ENCODE measurements at places on chromosomes 6 and 20.

DNA sequence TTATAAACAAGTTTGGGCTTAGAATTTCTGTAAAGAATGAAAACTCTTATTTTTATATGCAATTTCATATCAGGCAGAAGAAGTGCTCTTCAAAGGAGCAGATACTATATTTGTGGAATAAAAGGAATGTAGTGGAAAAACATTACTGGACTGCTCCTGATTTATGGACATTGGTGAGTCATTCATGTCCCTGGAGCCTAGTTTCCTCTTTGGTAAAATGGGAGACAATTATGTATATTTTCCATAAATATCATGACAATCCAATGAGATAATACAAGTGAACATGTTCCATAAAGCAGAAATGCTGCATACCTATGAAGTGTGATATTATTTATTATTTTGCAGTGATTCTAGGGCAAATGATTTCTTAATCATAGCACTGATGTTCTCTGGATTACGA lies 445.8 kb upstream of the CITED2 start:
- no peak for DNase-seq

- DNase-seq = no peak
Measured at GRCh38 chr6:46719099-46719498, 16.1 kb downstream of the PLA2G7 start.

- no peak for DNase-seq
Measured at GRCh38 chr20:44959638-44960102, 527 bp downstream of the TOMM34 start.

GRCh38 chr20:38427655-38428023 lies 7.5 kb downstream of the SNHG17 start:
- DNase-seq = no peak

DNA sequence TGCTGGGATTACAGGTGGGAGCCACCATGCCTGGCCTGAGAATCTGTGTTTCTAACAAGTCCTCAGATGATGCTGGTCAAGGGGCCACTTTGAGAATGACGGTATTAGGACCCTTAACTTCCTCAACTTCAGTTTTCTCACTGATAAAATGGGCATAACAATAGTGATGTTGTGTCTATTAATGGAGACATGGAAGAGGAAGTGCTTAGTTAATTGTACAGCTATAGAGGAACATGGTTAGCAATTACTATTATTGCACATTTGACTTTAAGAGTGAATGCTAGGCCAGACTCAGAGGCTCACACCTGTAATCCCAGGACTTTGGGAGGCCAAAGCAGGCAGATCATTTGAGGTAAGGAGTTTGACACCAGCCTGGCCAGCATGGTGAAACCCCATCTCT lies 12.7 kb downstream of the DPPA5 start:
- DNase-seq = no peak

- no peak for DNase-seq
Measured at GRCh38 chr20:47120346-47120936, 225.8 kb downstream of the EYA2 start.

- DNase-seq = no peak
Measured at GRCh38 chr20:58081846-58082245, 146.6 kb downstream of the ANKRD60 start.

DNA sequence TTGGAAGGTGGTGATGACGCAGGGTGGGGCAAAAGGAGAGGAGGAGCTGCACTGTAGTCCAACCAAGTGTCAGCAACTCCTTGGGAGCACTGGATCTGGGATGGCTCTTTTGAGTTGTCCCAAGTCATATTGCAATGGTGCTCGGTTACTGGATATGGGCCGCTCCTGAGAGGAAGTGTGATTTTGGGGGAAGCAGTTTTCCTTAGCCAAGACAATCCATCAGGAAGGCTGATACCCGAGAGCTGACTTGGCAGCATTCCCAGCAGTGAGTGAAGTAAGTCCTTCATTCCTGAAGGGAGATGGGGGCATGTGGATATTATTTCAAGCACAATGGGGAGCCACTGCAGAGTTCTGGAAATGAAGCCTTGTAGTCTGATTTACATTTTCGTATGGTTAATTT lies 354.1 kb downstream of the RFPL4B start:
- DNase-seq = no peak

- no peak for DNase-seq
Measured at GRCh38 chr6:89116702-89117101, 1.2 kb downstream of the SRSF12 start.

DNA sequence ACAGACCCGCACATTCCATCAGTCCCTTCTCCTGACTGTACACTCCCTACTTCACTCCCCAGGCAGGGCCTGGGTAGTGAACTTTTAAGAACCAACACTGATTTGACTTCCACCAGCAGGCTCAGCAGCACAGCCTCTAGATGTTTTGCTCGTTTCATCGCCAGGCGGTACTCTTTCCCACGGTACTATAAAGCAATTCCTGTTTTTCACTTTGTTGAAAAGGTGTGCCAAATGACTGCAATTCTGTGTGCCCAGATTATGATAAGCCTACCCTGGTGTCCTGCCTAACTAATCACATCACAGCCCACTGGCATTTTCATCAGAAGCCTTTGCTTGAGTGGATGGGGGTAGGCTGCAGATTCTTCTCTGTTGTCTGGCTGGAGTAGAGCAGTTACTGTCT lies 12.9 kb upstream of the WTAP start:
- no peak for DNase-seq

DNA sequence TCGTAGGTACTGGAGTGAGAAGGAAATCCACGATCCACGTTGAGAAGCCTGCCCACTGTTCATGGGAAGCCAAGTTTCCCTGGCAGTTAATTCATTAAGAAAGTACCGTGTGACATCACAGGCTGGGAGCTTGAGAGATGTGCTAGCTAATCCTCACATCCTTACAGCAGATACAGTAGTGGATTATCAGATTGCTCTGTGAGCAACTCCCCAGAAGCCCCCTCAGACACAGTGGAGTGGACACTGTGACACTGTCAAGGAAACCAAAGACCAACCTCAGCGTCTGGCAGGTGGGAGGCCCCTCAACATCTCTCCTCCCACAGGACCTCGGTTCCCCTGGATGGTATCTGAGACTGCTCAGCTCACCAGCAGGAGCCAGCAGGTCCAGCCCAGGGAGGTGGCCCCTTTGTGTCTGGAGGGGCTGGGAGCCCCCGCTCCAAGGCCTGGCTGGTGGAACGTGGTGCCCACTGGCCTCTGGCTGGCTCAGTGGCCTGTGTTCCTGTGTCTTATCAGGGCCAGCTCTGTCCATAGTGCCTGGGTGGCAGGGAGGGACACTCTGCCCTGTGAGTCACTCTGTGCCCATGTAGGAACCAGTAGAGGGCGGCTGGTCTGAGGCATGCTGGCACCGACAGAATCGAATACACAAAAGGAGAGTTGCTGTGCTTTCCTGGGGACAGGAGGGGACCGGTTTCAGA lies 7.2 kb downstream of the PYGB start:
- DNase-seq = no peak

- DNase-seq = no peak
Measured at GRCh38 chr20:63404129-63405085, 43.3 kb upstream of the CHRNA4 start.

DNA sequence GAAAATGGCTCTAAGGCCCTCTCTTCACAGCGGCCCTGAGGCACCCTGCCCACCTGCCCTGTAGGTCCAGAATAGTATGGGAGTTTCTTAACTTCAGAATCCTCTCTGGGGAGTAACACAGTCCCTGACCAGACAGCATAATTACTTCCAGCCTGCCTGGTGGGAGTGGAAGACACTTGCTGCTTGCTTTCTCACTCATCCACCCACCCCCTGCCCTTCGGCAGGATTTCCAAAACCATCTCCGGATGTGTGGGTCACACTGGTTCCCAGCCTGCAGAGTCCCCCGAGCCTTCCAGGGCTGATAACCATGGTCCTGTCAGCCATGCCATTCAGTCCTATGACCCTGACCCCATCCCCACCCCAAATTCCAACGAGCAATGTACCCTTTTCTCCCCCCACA lies 5.4 kb downstream of the SLC29A1 start:
- no peak for DNase-seq

DNA sequence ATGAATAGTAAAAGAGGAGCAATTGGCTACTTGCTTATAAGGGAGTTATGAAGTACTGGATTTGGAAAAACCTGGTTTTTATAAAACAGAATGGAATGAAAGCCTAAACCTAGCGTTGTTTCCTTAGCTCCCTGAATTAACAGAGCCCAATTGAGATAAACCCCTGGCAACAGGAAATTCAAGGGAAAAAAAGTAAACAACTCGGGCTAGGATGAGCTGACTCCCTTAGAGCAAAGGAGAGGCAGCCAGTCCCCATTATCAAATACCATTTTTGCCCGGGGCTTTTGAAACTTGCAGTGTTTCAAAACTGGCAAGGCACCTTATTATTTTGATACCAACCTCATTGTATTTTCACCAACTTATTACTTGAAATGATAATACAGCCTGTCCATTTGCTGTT lies 587.5 kb downstream of the CD109 start:
- DNase-seq = no peak

GRCh38 chr6:108803982-108804490 lies 44.2 kb upstream of the ARMC2 start:
- no peak for DNase-seq

DNA sequence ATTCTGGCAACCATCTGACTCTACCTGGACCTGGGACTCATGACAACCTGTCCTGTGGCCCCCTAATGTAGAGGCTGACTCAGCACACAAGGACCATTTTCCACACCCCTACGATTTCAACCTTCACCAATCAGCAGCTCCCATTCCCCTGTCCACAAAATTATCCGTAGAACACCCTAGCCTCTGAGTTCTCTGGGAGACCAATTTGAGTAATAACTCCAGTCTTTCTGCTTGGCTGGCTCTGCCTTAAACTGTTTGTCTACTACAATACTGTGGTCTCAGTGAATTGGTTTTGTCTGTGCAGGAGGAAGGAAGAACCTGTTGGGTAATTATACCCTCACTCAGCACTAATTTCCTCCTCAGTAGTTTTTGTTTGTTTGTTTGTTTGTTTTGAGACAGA lies 99.3 kb upstream of the MRPS10 start:
- DNase-seq = no peak

DNA sequence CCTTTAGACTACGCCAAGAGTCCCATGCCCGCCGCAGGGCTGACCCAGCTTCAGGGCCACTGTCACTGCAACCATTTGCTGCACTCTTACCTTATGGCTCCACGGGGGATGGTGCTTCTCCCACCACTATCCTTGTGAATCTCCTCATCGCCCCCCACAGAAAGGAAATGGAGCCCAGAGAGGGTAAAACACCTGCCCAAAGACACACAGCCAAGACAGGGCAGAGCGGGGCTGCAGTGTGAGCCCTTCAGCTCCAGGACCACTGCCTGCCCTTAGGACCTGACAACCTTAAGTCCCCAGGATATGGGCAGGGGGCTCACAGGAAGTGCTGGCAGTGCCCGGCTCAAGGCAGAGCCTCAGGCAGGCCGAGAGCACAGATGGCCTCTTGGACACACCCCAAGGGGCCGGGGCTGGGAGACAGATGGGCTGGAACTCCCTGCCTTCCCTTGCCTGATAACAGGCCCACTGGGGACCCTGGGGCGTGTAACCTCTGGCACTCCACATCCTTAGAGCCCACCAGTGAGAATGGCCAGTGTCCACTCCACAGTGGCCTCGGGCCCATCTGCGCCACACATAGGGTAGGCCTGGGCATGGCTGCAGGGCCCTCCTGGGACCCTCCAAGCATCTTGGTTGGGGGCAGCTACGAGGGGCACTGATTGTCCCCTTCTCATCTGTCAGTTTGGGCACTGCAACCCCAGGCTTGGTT lies 265.2 kb downstream of the TAF4 start:
- DNase-seq = no peak

GRCh38 chr20:51376111-51376510 lies 166.4 kb downstream of the NFATC2 start:
- DNase-seq = no peak

- no peak for DNase-seq
Measured at GRCh38 chr20:25253606-25254275, 5.9 kb downstream of the PYGB start.

DNA sequence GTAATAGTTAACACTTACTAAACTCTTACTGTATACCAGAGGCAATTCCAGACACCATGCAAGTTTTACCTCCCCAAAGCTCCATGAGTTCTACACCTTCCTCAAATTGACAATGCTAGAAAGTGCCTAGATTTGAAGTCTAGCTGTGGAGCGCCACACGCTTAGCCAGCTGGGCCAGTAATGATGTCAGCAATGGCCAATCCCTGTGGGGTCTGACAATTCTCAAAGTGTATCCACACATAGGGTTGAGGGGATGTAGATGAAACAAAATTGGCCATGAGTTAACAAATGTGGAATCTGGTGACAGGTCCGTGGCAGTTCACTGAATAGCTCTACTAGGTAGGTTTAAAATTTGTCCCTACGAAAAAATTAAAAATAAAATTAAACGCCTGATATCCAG lies 1.3 kb downstream of the ZNF343 start:
- DNase-seq = no peak

GRCh38 chr6:112557961-112558360 lies 210.8 kb downstream of the RFPL4B start:
- no peak for DNase-seq

- no peak for DNase-seq
Measured at GRCh38 chr20:18724788-18725464, 88.7 kb upstream of the SCP2D1 start.

- DNase-seq = no peak
Measured at GRCh38 chr20:10007747-10008146, 27.0 kb upstream of the ANKEF1 start.

GRCh38 chr20:34859826-34860545 lies 12.7 kb downstream of the GGT7 start:
- DNase-seq = no peak

DNA sequence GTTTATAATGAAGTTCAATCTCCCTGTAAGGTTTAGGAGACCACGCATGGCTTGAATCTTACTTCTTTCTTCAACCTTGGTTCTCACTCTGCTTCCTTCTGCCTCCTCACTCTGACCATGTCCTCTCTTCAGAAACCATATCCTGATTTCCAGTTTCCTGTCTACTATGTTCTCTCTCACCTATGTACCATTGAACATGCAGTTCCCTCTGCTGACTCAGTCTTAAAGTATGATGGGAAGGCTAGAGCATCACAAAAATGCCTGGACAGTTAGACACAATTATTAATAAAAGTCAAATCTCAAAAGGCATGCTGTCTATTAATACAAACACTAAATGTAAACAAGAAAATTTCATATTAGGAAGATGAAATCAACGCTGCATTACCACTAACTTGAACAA lies 151.6 kb downstream of the PRKN start:
- DNase-seq = no peak

DNA sequence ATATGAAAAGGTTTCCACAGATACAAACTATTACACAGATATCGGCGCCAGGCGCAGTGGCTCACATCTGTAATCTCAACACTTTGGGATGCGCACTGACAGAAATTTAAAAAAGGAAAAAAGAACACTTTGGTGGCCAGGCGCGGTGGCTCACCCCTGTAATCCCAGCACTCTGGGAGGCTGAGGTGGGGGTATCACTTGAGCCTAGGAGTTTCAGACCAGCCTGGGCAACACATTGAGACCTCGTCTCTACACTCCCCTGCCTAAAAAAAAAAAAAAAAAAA lies 41.6 kb downstream of the NUDT3 start:
- DNase-seq = no peak

- DNase-seq = no peak
Measured at GRCh38 chr6:110688661-110689268, 126.5 kb downstream of the CDK19 start.

GRCh38 chr6:73733791-73734190 lies 37.8 kb downstream of the CD109 start:
- no peak for DNase-seq

GRCh38 chr6:484086-484745 lies 92.7 kb downstream of the IRF4 start:
- no peak for DNase-seq
